ENCODE measurements at places on chromosomes 13 and 19.
A peak's percentile ranks its signal among the peaks of the same experiment; 100 is the strongest.

GRCh38 chr19:42290523-42291434 lies 11.2 kb upstream of the PRR19 start:
- no peak for DNase-seq

DNA sequence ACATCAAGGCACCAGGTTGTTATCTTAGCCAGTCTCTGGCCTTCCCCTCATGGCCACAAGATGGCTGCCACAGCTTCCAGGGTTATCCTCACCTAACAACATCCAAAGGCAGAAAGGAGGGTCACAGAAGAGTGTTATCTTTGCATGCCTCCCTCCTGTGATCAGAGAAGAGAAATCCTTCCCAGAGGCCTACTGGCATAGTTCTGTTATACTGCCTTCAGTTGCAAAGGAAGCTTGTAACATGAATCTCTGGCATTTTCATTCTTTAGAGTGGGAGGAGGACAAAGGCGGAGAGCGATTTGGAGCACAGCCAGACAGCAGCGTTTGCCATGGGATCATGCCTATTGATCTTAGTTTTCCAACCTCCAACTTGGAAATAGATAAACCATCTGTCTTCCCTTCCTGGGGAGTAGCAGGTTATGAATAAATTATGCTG lies 135.7 kb downstream of the DNAJC15 start:
- DNase-seq = peak; percentile 42

DNA sequence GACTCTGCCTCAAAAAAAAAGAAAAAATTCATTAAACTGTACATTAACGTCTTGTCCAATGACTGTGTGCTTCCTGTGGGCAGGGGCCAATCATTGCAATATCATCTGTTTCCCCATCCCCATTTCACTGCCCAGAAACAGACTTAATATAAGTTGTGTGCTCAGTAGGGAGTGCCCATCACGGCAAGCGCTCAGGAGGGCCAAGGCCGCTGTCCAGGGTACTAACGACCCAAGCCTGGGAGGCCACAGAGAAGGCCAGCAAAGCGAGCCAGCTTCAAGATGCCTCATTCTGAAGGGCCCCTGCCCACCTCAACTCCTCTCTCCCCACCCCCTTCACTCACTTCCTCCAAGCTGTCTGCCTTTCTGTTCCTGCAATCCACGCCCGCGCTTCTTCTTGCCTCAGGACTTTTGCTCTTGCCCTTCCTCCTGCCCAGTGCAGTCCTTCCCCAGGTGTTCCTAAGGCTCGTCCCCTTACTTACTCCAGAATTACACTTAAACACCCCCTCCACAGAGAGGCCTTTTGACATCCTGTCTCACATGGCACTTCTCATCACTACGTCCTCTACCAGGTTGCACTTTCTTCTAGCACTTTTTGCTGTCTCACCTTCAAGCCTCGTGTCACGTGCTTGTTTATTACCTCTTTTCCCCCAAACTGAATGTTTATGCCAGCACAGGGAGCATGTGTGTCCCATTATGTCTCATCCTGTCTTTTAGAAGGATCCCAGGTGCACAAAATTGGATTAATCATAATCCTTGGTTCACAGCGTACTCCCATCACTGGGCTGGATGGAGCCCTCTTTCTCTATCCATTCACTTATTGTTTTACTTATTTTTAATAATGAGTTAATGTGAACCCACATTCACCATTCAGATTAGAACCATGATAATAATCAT lies 11.3 kb upstream of the POU2F2 start:
- DNase-seq = peak; percentile 36

GRCh38 chr13:112573710-112574109 lies 14.2 kb downstream of the TUBGCP3 start:
- no peak for DNase-seq

- DNase-seq = peak; percentile 35
These were observed 207.2 kb upstream of the SPRY2 start for GRCh38 chr13:80547885-80548825.

DNA sequence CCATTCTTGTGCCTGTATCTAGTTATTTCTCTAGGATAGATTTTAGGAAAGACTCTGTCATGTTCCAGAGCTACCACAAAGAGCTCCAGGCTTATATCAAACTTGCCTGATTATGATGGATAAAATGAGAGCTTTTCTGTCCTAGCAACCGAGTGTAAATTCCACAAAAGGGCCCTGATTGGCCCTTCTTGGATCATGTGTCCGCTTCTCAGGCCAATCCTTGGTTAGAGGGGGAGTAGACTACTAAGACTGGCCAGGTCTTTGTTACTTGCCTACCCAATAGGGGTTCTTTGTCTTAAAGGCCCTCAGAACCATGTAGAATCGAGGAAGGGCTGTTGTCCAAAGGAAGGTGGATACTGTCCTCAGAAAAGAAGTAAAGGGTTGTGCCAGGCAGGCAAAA lies 2.4 kb downstream of the DHX34 start:
- DNase-seq = peak; percentile 53

- DNase-seq = peak; percentile 24
These were observed 1599.1 kb downstream of the PCDH9 start for GRCh38 chr13:65631078-65631477.

DNA sequence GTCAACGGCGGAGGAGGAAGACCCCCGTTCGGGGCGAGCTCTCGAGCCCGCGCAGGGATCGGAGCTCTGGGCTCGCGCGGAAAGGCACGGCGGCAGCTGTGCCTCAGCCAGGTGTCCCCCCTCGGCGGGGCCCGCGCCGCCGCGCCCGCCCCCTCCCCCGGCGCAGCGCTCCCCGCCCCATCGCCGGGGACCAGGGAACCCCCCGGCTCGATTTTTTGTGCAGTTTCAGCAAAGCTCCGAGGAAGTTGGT lies 110.0 kb downstream of the KCNRG start:
- DNase-seq = no peak

Data from fibroblast of mammary gland (primary cell).